ENCODE measurements at places on chromosomes 5 and 9. TPM values are rescaled to one million over a fixed set of nuclear protein-coding genes. Genes with fewer than 3 reads are reported as not detected.

Gene EIF4EBP3
- 38.2 TPM for polyA plus RNA-seq

Gene AFAP1L1
- 2.6 TPM for polyA plus RNA-seq

Gene INSL6
- polyA plus RNA-seq = not detected

Gene LCN9
- polyA plus RNA-seq = not detected

Gene RALGPS1
- polyA plus RNA-seq = 6.4 TPM

Gene PDE6A
- polyA plus RNA-seq = 1.0 TPM

Gene CYSRT1
- polyA plus RNA-seq = 342 TPM

Gene CD72
- 0.26 TPM for polyA plus RNA-seq

Gene WNT8A
- polyA plus RNA-seq = not detected

Gene PCSK5
- 6.1 TPM for polyA plus RNA-seq

Gene PCA3
- 0.35 TPM for polyA plus RNA-seq

Gene NIPAL4
- 5.4 TPM for polyA plus RNA-seq

Gene PDCD1LG2
- 0.18 TPM for polyA plus RNA-seq

Gene PCDHGC4
- polyA plus RNA-seq = 0.45 TPM

Gene PRRT1B
- polyA plus RNA-seq = not detected

Gene DTWD2
- polyA plus RNA-seq = 2.6 TPM

Gene SELENOP
- polyA plus RNA-seq = 63.5 TPM

Gene MOB3B
- 2.5 TPM for polyA plus RNA-seq

Gene ADAM19
- polyA plus RNA-seq = 2.3 TPM

Gene PCDHA8
- polyA plus RNA-seq = not detected

Gene SH3TC2
- 1.4 TPM for polyA plus RNA-seq

Gene WDR70
- 14.3 TPM for polyA plus RNA-seq

Gene ALDH1A1
- polyA plus RNA-seq = 37.8 TPM

Gene ANKHD1
- polyA plus RNA-seq = 37.7 TPM

Gene WDR38
- polyA plus RNA-seq = not detected

Gene CLIC3
- 474 TPM for polyA plus RNA-seq

Gene PCDHB5
- polyA plus RNA-seq = 0.26 TPM
